ENCODE measurements at places on chromosomes 7 and 10.

DNA sequence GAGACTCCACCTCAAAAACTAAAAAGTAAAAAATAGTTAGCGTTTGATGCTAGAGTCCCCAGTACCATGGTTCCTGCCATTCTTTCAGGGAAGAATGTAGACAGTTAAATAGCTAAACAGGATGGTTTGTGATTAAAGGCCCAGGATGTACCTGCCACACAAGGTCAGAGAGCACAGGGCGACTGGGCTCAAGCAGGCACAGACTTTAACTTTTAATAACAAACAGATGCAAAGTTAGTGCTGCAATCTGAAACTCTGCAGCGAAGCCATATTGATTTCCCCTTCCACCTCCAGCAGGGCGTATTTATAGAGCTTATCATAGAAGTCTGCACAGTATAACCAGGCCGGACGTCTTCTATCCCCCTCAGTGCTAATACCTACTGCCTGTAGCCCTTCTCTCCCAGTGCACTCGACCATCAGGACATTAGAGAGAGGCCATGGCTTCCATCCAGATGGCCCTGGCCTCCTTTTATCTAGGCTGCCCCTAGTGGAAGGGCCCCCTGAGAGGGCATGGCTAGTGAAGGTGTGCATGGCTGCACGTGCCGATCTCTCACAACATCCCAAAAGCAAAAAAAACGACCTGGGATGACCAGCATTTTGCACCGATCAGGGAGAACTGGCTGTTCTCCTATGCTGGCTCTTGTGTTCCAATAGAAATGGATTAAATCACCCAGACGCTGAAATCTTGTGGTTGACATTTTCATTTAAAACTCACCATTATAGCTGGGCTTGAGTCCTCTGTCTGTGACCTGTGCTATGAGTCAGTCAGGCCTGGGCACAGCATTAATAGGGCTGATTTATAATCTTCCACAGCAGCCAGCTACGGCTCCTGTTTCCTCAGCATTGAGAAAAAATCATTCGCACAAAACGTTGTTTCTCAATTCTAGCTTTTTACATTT, 7.6 kb upstream of the BAG3 start:
- no peak for DNase-seq

DNA sequence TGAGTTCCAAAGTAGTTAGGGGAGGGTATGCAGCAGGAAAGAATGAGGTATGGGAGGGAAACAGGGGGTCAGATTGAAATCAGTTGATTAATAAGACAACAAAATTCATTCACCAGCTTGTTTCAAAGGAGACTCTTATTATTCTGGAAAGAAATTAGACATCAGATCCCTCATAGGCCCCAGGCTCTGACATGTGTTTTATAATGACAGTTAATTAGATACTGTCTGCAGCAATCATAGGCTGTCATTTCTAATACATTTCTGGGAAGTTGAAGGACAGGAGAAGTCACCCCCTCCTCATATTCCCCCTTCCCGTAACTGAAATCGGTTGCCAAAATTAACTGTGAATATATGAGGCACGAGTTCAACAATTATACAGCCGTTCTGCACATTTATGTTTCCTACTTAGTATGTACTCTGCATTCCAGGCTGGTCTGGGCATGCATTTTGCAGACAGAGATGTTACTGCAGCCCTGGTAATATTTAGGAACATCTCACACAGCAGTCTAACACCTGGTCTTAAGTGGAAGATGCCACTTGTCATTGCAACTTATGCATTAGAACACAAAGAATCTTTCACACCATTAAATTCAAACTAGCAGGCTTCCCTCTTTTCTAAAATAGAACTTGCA, 355.2 kb upstream of the LRGUK start:
- DNase-seq: no peak

GRCh38 chr7:64515330-64515729, 47.5 kb downstream of the ZNF680 start:
- DNase-seq: no peak

DNA sequence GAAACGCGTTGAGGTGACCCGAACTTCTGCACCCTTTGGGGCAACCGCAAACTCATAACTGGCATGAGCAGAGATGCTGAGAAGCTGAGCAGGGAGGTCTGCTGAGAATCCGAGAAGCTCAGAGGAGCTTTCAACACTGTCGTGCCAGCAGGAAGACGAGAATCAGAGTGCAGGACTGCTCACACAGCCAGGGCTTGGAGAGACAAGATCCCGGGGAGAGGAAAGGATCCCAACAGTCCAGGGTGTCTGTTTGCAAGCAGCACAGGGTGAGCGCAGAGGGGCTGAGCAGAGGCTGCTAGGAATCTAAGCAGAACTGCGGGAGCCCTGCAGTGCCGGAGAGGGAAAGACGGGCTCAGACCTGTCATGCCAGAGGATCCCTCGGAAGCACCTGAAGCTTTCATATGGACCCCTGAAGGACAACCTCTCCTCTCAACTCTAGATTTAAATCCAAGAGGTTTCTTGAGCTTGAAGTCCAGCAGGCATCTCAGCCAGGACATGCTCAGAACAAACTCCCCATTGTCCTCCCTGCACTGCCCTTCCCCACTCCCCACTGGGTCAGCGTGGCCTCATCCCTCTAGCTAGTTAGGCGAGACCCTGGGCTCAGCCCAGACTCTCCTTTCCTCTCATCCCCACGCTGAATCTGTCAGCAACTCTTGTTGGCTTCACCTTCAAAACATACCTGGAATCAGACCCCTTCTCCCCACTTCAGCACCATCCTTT, 40.7 kb downstream of the FOXL3 start:
- no peak for DNase-seq

- no peak for DNase-seq
These were observed 35.3 kb downstream of the RASGEF1A start for GRCh38 chr10:43231523-43232078.

DNA sequence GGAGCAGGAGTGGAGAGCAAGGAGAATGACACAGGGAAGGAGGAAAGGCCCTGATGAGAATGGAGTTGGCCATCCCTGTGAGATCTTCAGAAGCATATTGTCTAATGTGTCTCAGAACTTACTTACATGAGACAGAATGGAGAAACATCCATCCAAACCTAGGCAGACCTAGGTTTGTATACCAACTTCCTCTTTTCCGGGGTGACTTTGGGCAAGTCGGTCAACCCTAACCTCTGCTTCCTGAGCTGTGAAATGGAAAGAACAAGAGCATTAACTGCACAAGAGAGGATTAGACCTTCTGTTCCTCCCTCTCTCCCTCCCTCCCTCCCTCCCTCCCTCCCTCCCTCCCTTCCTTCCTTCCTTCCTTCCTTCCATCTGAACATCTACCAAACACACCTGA, 4.5 kb downstream of the GHRHR start:
- no peak for DNase-seq

GRCh38 chr10:77318739-77319138, 318.9 kb downstream of the KCNMA1 start:
- DNase-seq: no peak

GRCh38 chr10:129621693-129622092, 154.7 kb downstream of the MGMT start:
- no peak for DNase-seq

DNA sequence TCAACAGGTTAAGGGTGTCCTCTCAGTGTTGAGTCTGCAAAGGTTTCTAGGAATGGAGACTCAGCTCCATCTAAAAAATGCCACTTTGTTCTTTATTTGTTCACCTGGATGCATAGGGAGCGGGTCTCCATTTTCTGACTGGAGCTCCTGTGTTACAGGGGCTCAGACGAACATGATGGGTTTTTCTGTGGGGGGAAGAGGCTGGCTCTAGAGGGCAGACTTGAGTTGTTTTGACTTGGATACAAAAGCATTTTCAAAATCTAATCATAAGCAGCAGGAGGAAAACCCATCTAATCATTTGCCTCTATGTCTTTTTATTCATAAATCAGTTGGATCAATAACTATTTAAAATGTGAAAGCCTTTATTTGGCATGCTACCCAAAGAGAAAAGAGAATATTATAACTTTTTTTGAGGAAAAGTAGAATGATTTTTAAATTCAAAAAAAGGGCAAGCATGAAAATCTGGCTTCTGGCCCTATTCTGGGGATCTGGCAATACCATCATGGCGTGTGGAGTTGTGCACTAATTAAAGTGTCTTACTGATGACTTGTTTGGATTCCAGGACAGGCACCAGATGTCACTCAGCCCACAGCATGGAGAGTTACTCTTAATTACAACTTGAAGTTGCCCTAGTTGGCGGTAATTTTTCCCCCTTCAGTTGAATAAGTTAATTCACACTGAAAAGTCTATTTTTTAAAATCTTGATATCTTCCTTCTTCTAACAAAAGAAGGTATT, 594.9 kb downstream of the REEP3 start:
- no peak for DNase-seq

DNA sequence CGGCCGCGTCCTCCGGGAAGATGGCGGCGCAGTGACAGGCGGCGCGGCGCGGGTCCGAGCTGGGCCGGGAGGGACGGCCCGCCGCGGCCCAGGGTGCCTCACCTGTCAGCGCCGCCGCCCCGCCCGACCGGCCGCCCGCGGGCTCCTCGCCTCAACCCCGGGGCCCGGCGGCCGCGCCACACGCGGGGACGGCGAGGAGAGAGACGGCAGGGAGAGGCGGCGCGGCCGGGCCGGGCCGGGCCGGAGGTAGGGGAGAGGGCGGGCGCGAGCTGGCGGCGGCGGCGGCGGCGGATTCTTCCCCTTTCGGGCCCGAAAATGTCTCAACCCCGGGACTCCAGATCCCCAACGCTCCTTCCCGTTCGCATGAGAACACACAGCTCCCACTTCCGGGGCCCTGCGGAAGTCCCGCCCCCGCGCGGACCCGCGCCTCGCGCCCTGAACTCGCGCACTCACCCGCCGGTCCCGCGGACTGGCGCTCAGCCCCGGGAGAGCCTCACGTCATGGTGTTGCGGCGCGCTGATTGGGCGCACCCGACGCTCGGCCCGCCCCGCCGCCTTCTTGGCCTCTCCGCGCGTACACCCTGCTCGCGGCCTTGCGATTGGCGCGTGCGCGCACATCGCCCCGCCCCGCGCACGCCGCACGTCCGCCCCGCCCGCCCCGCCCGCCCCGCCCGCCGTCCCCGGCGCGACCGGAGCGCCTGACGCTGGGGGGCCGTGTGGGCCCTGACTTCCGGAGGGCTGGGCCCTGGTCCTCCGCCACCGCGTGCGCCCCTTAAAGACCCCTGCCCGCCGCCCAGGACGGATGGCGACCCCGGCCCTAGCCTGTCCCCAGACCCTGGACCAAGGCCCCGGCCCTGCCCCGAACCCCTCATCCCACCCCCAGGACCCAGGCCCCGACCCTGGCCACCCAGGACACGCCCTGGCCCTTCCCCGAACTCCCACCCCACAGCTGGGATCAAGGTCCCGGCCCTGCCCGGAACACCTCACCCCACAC, at the start of gene LARP4B:
TSS of gene LARP4B (minus strand) at position 380 of the 993 bp plus-strand sequence. CDS start 45,984 bp downstream, outside the sequence.
- peak; percentile 97 for DNase-seq

GRCh38 chr10:17029581-17030271, 99.9 kb downstream of the CUBN start:
- peak; percentile 77 for DNase-seq

- no peak for DNase-seq
These were observed 159.3 kb downstream of the ELMO1 start for GRCh38 chr7:37289367-37289766.

GRCh38 chr7:131000873-131001272, 266.9 kb upstream of the KLF14 start:
- no peak for DNase-seq

DNA sequence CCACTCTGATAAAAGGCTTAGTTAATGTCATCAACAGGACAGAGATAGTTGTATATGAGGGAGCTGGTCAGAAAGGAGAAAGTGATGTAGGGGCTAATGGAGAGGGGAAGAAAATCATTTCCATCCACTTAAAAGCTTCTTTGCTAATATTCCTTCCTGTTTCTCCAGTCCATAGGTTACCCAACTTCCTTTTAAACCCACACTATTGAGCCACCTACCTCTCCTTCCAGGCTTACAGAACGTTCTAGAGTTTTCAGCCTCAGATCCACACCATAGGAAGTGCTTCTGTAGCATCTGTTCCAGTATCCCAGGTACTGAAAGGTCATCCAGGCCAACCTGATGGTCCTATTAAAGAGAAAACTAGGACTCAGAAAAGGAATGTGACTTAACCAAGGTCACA, 28.2 kb downstream of the STRIP2 start:
- DNase-seq: no peak

DNA sequence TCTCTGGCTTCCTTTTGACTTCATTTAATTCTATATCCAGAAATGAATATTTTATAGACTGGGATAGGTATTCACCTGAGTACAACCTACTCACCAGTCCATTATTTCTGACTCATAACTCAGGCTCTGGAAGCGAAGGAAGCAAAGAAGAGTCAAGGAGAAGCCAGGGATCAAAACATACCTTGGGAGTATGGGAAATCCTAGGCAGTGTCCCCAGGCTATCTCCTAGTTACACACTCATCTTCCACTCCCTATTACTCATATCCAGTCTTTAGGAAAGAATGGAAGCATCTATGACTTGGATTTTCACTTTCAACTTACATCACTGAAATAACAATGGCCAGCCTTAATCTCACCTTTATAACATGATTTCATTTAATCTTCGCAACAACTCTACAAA, 40.9 kb upstream of the ELAPOR2 start:
- no peak for DNase-seq

- no peak for DNase-seq
These were observed 66.3 kb upstream of the KLF6 start for GRCh38 chr10:3850999-3851937.

GRCh38 chr7:1650363-1651030, 19.6 kb upstream of the ELFN1 start:
- DNase-seq: no peak

GRCh38 chr10:12405342-12406320, 56.3 kb downstream of the CAMK1D start:
- DNase-seq: no peak

DNA sequence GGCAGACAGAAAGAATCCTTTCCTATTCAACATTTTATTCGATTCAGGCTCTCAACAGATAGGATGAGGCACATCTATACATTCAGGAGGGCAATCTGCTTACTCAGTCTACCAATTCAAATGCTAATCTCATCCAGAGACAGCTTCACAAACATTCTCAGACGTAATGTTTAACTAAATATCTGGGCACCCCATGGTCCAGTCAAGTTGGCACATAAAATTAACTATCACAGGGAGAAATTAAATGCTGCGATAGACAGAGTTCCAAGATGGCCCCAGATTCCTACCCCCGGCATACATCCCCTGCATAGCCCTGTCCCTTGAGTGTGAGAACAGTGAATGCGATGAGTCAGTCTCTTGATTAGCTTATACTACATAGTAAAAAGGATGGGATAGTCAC, 184.3 kb downstream of the FGFR2 start:
- no peak for DNase-seq

DNA sequence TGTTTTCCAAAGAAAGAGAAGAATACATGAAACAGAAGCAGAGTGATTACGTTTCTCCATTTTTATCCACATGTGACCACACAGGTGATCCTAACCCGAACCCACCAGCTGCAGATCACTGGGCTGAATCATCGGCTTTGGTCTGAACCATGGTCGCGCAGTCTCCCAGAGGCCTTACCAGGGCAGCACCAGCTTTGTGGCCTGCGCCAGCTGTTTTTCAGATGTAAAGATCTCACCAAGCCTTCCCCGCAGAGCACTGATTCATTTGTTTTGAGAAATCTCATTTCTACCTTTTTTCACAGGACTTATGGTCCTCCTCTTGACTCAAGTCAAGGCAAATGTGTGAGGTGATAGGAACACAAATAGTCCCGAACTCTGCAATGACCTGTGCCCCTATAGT, 207.0 kb upstream of the PPP2R2D start:
- DNase-seq: no peak

- no peak for DNase-seq
These were observed 124.4 kb downstream of the PON1 start for GRCh38 chr7:95199779-95200558.

- DNase-seq: no peak
These were observed 3.1 kb downstream of the FZD1 start for GRCh38 chr7:91267171-91267955.

GRCh38 chr10:50512214-50512595, 111.6 kb downstream of the SGMS1 start:
- DNase-seq: no peak

All from stimulated activated CD8-positive, alpha-beta memory T cell treated with anti-CD3 and anti-CD28 coated beads, Interleukin-15, amount 100 ng/mL, for 48 hours (primary cell).